T-helper 22 cell (primary cell): ENCODE measurements at places on chromosomes 4 and X.

DNA sequence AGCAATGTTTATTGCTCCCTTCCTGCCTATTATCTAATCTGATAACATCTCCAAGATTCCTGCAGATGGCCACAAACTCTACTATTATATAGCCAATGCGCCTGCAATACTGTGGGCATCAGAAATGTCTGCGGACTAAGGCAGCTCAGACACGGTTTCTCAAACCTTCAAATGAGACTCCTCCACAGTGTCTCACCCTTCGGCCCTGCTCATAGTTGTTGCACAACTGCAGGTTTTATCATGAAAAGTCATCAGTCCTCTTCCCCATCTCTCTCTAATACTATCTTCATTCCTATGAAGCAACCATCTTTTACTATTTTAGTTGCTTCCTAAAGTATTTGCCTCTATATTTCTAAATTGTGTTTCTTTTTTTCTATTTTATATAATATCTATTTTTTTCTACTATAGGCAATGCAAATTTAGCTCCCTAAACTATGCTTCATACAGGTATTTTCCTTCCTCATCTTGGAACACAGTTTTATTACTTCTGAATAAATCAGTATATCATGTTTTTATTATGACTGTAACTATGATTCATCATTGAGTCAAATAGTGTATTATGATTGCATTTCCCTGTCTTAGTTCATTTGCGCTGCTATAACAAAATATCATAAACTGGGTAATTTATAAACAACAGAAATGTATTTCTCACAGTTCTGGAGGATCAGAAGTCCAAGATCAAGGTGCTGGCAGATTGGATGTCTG lies 129.7 kb upstream of the EDNRA start:
- no peak for DNase-seq

DNA sequence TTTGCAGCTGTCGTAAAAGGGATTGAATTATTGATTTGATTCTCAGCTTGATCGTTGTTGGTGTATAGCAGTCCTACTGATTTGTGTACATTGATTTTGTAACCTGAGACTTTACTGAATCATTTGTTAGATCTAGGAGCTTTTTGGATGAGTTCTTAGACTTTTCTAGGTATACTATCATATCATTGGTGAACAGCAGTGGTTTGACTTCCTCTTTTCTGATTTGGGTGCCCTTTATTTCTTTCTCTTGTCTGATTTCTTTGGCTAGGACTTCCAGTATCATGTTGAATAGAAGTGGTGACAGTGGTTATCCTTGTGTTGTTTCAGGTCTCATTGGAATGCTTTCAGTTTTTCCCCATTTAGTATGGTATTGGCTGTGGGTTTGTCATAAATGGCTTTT lies 8.4 kb downstream of the APOOL start:
- DNase-seq = no peak

- no peak for DNase-seq
Measured at GRCh38 chr4:8266088-8266487, 3.5 kb upstream of the HTRA3 start.

- no peak for DNase-seq
Measured at GRCh38 chr4:180665481-180665880, 1577.7 kb upstream of the TENM3 start.

GRCh38 chr4:128974136-128974581 lies 119.2 kb downstream of the SCLT1 start:
- DNase-seq = no peak

GRCh38 chr4:104973708-104974107 lies 173.0 kb upstream of the TET2 start:
- no peak for DNase-seq

DNA sequence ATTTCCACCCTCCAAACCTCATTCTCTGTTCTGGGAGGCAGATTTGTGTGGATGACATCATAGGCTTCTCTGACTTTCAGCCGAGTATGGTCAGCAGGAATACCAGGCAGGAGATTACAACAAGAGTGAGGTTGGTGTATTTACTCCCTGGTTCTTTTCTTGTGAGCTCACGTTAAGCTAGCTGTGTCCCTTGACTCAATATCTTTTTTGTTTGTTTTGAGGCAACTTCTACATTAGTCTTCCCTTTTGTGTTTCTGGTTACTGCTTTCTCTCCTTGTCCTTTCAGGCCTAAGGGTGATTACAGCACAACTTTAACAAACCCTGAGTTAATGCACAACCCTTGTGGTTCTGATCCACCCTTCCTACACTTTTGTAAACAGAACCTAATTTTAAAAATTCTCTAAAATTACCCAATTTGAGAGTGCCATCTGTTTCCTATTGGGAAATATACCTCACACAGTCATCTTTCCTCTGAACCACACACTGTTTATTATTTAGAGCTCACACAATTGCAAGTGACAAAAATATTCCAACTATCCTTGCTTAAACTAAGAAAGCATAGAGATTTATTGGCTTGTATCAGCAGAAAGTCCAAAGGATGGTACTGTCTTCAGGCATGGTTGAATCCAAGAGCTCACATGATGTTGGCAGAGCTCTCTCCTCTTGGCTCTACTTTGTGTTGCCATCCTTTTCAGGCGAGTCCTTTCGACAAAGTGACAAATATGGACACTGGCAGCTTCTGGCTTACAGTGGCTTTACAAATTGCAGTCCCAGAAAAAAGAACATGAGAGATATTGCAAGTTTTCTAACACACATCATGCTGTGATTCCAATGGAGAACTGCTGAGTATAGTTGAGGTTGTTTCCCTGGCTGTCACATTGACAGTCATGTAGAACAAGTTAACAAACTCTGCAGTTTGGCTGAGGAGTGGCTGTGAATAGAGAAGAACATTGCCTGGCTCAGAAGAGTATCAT lies 150.5 kb upstream of the DDIT4L start:
- DNase-seq = no peak

DNA sequence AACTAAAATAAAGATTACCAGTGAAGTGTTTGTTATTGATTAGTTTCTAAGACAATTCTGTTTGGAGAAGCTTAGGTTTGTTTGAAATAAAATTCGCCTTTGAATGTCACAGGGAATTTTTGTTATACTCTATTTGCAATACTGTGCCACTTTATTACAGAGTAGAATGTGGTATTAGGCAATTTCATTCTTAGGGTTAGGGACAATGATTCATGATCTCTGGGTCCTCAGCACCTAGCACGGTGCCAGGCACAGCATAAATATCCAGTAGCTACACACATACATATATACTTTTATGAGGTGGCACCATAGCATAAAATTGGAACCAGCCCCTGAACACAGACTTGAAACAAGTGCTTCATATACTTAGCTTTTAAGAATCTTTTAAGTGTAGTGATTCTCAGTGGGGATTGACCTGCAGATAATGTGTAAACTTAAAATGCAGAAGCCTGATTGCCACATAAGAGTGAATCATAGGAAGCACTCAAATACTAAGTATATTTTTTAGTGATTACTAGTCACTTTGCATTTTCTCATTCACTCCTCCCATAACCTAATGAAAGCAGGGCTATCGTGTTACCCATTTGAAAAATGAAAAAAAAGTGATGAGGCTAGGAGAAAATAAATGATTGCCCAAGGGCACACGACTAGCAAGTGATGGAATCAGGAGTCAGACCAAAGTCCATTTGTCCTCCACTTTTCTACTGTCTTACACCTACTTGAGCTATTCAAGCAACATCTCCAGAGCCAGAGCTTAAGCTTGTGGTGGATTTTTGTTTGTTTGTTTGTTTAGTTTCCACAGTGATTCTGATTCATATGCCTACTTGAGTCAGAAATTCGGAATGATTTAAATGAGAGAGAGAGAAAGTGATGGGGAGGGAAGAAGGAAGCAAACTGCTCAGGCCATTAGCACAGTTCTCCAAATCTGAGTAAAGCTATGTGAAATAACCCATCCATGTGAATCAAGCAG lies 366.0 kb upstream of the FGF13 start:
- no peak for DNase-seq

GRCh38 chr4:79673377-79673776 lies 265.3 kb upstream of the GK2 start:
- no peak for DNase-seq

DNA sequence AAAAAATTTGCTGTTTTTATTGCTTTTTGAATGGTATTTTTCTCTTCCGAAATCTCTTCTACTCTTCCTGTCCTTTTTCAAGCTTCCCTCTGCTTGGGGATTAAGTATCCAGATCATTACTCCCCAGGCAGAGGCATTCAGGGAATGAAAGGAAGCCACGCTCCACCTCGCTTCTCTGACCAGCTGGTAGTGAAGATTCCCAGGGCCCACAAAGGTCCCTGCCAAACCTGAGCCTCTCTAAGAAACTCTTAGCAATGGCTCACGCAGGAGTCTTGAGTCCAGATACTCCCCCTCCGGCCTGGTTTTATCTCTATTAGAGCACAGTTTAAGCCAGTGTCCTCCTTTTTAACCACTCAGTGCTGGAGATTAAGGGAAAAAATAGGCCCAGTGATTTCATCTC lies 51.4 kb upstream of the SOD3 start:
- no peak for DNase-seq

DNA sequence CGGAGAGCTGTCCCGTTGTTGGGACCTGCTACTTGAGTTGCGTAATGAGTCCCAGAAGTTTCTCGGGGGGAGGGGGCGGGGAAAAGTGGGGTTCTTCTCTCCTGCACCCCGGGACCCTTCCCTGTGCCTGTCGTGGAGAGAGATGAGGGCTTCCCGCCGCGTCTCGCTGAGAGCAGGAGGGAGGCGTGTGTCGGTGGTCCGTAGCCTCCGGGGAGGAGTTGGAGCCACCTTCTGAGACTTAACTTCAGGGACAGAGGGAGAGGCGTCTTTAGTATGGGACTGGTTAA lies 698 bp downstream of the AFF1 start:
- DNase-seq = no peak

DNA sequence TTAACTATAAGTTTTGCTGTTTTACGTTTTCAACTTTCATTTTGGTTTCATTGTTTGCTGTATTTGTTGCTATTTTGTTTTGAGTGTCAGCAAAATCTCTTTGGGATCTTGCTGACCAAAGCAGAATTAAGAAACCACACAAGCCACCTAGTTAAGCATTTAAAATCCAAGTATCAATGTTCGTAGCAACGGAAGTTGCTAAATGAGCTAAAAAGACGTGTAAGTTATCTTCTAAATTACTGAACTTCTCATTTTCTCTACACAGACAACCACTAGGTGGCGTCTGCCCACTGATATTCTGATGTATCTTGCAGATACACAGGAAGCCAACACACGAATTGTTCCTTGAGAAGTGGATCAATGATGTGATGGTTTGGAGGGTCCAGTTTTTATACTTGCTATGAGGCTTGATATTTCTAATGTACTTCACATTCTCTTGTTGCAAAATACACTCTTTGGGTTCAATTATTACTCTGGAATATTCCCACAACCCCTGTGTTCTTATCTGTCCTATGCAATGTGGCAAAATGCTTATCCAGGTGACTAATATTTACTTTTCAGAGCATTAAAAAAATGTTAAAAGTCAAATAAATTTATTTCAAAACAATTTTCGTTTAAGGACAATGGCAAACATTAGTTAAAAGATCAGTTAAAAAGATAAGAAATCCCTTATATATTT lies 250.5 kb downstream of the TECRL start:
- DNase-seq = no peak

- DNase-seq = no peak
Measured at GRCh38 chr4:156578005-156578404, 393.6 kb downstream of the PDGFC start.

- no peak for DNase-seq
Measured at GRCh38 chrX:68440940-68441339, 7.6 kb upstream of the OPHN1 start.

GRCh38 chrX:141724186-141724585 lies 25.6 kb upstream of the SPANXD start:
- DNase-seq = no peak

DNA sequence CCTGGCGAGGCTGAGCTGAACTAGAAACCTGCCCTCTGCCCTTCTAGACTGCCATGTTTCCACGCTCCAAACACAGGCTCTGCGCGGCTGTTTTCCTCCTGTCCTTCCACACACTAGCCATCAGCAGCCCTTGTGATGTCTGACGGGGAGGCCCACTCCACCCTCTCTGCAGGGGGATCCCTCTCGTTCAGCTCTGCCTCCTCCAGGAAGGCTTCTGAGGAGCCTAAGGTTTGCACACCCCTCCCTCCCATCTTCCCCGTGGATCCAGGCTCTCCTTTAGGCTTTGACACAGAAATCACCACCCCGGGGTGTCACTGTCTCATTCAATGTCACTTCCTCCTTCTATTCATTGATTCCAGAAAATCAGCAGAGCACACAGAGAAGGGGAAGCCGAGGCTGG lies 38.6 kb upstream of the CRMP1 start:
- DNase-seq = no peak

- no peak for DNase-seq
Measured at GRCh38 chrX:68196939-68197791, 236.1 kb downstream of the OPHN1 start.

DNA sequence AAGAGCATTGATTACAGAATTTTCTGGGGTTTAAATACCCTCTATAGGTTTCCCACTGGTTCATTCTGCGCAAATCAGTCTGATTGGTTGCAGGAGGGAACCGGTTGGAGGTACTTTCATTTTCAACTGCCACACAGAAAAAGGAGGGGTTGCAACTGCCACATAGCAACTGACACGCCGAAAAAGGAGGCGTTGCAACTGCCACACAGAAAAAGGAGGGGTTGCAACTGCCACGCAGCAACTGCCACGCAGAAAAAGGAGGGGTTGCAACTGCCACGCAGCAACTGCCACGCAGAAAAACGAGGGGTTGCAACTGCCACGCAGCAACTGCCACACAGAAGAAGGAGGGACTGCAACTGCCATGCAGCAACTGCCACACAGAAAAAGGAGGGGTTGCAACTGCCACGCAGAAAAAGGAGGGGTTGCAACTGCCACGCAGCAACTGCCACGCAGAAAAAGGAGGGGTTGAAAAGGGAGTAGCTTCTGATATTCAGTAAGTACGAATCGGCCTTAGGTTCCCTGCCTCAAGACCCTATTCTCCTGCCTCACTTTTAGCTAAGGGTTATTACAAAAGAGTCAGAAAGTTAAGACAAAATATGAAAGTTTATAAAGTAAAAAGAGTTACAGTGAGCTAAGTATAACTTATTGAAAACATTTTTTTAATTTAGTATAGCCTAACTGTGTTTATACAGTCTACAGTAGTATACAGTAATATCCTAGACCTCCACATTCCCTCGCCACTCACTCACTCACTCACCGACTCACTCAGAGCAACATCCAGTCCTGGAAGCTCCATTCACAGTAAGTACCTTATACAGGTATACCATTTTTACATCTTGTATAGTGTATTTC lies 431.8 kb downstream of the KCTD8 start:
- DNase-seq = no peak

DNA sequence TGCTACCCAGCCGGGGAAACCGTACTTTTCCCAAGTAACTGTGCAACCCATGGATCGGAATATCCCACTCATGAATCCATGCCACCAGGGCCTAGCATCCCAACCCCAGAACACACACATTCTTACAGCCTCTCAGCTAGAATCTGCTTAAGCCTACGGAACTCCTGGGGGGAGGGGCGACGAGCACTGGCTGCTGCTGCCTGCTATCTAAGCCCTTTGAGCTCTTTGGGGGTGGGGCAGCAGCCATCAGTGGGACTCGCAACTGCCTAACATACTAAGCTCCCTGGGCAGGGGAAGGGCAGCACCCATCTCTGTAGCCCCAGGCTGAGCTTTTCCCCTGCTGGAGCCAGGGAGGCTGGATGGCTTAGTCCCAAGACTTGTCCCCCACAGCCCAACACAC lies 28.6 kb downstream of the NUDT10 start:
- DNase-seq = no peak

- no peak for DNase-seq
Measured at GRCh38 chr4:127425202-127425845, 207.4 kb upstream of the INTU start.
